ENCODE measurements at places on chromosomes 7 and 10.

GRCh38 chr7:144786522-144786921, 49.3 kb downstream of the TPK1 start:
- no peak for DNase-seq

DNA sequence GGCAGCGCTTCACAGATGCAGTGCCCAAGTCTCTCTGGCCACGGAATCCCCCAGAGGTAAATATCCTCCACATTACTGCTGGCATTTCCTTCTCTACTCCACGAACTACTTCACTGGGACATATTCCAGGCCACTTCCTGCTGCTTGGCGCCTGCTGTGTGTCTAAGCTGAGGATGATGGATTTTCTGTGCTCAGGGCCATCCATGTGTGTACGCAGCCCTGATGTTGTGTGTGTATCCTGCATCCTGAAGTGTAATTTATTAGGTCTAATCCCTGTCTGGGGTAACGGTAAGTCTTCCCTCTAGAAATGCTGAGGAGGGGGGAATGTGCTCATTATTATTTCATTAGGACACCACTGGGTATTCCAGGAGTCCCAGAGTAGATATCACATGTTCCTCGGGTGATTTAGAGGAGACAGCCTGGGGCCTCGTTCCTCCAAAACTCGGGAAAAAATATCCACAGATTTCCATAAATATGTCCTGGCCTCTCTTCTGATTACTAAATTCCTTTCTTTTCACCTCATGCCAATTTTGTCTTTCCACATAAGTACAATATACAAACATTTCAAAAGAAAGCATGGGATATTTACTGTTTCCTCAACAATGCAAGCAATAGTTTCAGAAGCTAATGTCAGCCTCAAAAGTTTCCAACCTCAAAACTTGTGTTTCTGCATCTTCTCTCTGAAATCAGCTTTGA, 25.5 kb upstream of the HABP2 start:
- DNase-seq: no peak

DNA sequence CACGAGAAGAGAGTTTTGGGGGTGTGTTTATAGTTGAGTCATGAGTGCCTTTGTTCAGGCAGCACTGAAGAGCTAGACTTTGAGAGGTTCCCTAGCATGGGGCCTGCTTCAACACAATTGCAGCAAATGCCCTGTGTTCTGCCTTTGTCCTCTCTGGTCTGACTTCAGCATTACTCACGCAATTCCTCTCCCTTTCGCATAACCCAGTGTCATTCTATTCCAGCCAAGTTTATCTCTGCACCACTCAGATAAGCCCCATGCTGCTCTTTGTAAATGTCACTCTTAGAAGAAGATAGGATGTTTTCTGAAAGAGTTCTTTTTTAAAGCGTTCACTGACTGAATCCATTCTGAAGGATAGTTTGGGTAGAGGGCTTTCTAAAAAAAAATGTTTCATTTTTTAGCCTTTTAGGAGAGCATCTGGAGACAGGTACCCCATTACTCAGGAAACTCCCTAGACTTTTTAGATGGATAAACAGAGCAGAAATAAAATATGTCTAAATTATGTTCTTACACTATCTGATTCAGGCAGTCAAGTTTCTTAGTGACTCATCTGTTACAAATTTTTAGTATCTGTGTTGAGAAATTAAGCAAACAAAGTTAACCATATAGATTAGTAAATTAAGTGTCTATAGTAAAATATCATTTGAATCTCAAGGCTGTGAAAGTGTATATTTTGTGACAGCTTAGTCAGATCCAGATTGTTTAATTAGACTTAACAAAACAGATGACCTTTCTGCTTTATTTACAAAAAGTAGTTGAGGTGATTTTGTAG, 318.5 kb downstream of the GPR158 start:
- DNase-seq: no peak

DNA sequence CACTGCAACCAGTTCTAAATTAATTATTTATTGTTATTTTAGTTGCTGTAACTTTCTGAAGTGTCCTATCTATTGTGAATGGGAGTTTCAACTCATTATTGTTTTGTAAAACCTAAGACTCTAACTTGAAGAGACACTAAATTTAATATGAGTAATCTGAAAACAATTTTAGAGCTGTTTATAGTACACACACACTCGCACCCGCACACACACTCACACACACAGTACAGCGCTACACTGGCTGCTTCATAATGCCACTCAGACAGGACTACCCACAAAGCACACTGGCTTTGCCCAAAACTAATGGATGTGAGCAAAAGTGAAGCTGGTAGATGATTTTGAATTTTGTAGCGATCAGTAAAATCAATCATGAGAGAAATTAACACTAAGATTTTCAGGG, 238.9 kb upstream of the ETV1 start:
- peak; percentile 66 for DNase-seq

GRCh38 chr10:128530301-128530700, 404.1 kb upstream of the MKI67 start:
- peak; percentile 10 for DNase-seq

DNA sequence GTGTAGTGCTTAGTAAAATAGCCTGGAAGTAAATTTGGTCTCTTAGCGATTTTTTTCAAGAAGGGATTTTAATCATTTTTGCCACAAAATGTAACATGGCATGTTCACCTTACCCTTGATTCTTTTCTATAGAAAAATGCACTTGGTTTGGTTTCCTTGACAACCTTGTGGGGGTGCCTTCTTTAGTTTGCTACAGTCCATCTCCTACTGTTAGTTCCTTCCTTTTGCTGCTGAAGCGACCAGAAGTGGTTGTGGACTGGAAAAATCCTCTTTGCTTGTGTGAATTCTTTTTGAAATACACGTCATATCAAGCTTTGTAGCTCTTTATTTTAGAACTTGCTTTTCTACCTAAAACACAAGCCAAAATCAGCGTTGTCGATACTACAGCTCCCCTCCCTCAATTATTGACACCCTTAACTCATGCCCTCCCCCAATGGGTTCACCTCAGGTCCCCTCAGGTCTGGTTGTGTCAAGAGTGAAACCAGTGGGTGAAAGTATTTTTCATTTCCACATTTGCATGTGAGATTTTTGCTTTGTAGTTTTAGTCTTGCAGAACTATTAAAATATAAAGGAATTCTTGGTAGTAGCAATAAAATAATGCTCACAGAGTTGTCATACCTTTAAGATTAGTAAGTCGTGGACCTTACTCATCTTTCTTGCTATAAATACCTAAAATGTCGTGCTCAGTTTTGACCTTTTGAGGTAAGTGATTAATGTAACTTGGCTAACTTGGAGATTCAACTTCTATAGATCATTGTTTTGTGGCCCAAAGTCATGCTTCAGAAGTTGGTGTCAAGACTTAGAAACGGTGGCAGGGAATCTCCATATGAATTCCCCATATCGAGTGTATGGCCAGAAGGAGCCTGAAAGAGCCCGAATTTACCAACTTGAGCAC, 1.5 kb downstream of the ACTR3B start:
- DNase-seq: peak; percentile 89

- DNase-seq: no peak
Measured at GRCh38 chr7:45589061-45589460, 14.9 kb downstream of the ADCY1 start.

DNA sequence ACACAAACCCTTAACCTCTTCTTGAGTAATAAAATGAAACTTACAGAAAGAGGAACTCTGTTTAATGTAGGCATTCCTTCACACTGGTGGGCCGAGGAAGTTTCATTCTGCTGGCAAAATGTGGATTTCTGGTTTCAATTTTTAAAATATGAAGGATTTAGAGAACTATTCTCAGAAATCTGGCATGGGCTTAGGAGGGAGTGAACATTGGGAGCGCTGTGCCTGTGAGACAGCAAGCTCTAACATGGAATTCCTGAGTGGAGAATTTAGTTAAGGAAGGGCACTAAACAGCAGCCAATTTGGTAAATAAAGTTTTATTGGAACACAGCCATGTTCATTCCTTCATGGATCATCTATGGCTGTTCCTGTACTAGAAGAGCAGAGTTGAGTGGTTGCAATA, 751.8 kb upstream of the IGFBP3 start:
- no peak for DNase-seq

- DNase-seq: peak; percentile 29
Measured at GRCh38 chr7:84021292-84021908, 173.2 kb downstream of the SEMA3A start.

DNA sequence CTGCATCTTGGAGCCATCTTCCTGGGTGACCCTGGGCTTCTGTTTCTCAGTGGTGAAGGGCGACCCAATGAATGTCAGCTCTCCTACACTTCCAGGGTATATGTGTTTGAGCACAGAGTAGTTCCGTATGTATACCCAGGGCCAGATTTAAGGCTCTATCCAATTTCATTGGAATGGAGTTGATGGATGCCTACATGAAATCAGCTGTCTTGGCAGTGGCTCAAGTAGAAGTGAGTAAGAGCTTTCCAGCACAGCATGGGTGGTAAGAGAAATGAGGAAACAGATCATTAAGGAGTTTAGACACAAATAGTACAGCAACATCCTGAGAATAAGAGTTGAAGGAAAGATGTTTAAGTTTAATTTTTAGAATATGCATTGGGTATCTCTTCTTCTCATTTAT, 433.0 kb downstream of the PAXIP1 start:
- DNase-seq: no peak

GRCh38 chr10:49277973-49278372, 21.0 kb upstream of the C10orf71 start:
- no peak for DNase-seq

- no peak for DNase-seq
Measured at GRCh38 chr7:2728316-2729030, 40.5 kb downstream of the AMZ1 start.
